ENCODE measurements at places on chromosomes 4 and X.

- no peaks in the 10 kb centered on the region for H3K27me3 ChIP-seq
- H3K4me3 ChIP-seq, result no peak overlapping the region
- no peak overlapping the region for H3K27ac ChIP-seq
- no peaks in the 10 kb centered on the region for H3K4me1 ChIP-seq
- DNase-seq, result no peak
These were observed 992.6 kb downstream of the NLGN4X start for GRCh38 chrX:5236096-5236495.

DNA sequence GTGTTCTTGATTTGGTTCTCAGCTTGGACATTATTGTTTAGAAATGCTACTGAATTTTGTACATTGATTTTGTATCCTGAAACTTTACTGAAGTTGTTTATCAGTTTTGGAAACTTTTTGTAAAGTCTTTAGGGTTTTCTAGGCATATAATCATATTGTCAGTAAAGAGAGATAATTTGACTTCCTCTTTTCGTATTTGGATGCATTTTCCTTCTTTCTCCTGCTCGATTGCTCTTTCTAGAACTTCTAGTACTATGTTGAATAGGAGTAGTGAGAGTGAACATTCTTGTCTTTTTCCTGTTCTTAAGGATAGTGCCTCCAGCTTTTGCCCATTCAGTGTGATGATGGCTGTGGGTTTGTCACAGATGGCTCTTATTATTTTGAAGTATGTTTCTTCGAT, 24.1 kb downstream of the TMPRSS11A start:
- no peaks in the 10 kb centered on the region for H3K27me3 ChIP-seq
- no peak overlapping the region for H3K4me3 ChIP-seq
- H3K36me3 ChIP-seq, result no peaks in the 10 kb centered on the region
- H3K27ac ChIP-seq, result no peak overlapping the region

DNA sequence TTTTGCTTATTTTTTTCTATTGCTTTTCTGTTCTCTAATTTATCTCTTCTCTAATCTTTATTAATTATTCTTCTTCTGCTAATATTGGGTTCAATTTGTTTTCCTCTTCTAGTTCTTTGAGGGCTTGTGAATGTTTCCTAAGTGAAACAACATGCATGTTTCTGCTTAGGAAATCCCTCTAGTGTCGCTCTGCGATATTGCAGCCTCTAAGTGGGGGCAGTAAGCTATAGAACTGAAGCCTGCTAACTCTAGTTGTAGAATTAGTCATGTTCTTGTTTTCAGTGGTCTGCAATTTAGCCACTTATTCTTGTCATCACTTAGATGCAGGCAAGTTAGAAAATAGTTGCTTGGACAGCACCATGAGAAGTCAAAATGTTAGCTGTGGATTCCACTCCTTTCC, 222.6 kb downstream of the SPIN4 start:
- H3K27ac ChIP-seq, result no peak overlapping the region
- no peaks in the 10 kb centered on the region for H3K4me1 ChIP-seq
- H3K4me3 ChIP-seq, result no peak overlapping the region
- no peaks in the 10 kb centered on the region for H3K27me3 ChIP-seq
- peak; percentile 18 for DNase-seq
- no peaks in the 10 kb centered on the region for H3K36me3 ChIP-seq

GRCh38 chrX:49041744-49042580, 1.2 kb downstream of the TFE3 start:
- DNase-seq, result peak; percentile 29
- H3K27ac ChIP-seq, result peak overlapping the region; percentile 93
- H3K4me3 ChIP-seq, result peak overlapping the region; percentile 92
- no peaks in the 10 kb centered on the region for H3K27me3 ChIP-seq
- peaks cover 19% of the 10 kb centered on the region for H3K36me3 ChIP-seq

- peaks cover 37% of the 10 kb centered on the region for H3K27me3 ChIP-seq
- H3K4me1 ChIP-seq, result peaks cover 50% of the 10 kb centered on the region
- no peak for DNase-seq
- peak overlapping the region; percentile 97 for H3K27ac ChIP-seq
These were observed 2.1 kb upstream of the LEF1 start for GRCh38 chr4:108170631-108171338.

GRCh38 chr4:4358093-4358854, 28.6 kb upstream of the NSG1 start:
- no peaks in the 10 kb centered on the region for H3K36me3 ChIP-seq
- peaks cover 6% of the 10 kb centered on the region for H3K27me3 ChIP-seq
- no peak overlapping the region for H3K27ac ChIP-seq

- H3K27ac ChIP-seq, result no peak overlapping the region
- no peaks in the 10 kb centered on the region for H3K4me1 ChIP-seq
- H3K4me3 ChIP-seq, result no peak overlapping the region
- H3K36me3 ChIP-seq, result no peaks in the 10 kb centered on the region
- DNase-seq, result no peak
- H3K27me3 ChIP-seq, result no peaks in the 10 kb centered on the region
These were observed 306.6 kb downstream of the DTHD1 start for GRCh38 chr4:36587909-36588472.

- H3K4me1 ChIP-seq, result peaks cover 62% of the 10 kb centered on the region
- H3K4me3 ChIP-seq, result peak overlapping the region; percentile 69
- peak overlapping the region; percentile 88 for H3K27ac ChIP-seq
These were observed 59.6 kb downstream of the NFKB1 start for GRCh38 chr4:102560571-102561341.

GRCh38 chr4:54659749-54660535, 2.2 kb downstream of the KIT start:
- H3K27me3 ChIP-seq, result peaks cover 63% of the 10 kb centered on the region
- H3K27ac ChIP-seq, result no peak overlapping the region
- no peak for DNase-seq
- H3K4me3 ChIP-seq, result peak overlapping the region; percentile 69

DNA sequence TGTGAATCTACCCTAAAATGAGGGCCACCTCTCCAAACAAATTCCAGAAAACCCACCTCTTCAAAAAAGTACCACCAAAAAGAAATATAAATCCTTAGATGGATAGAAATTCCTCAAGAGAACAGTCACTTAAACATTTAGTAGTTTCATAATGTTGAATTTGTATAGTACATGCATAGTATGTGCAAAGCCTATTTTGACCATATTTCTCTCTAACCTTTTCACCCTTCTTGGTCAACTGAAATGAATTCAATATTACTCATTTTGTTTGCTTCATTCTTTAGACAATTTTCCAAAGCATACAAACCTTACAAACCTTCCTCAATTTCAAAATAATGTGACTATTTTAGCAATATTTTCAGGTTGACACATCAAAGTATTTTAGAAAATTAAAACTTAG, 4.1 kb downstream of the RHOXF1 start:
- DNase-seq, result no peak
- no peaks in the 10 kb centered on the region for H3K4me1 ChIP-seq
- H3K36me3 ChIP-seq, result no peaks in the 10 kb centered on the region

GRCh38 chrX:129654652-129655546, at the start of gene APLN:
APLN (minus strand) TSS chrX:129654956; CDS start chrX:129654630, 326 bp downstream.
- no peak within 1 kb of the TSS for H3K27ac ChIP-seq
- H3K27me3 ChIP-seq, result peaks cover 57% of the 10 kb centered on the region
- H3K4me3 ChIP-seq, result peak within 1 kb of the TSS; percentile 66
- H3K4me1 ChIP-seq, result peaks cover 14% of the 10 kb centered on the region
- H3K36me3 ChIP-seq, result no peaks in the 10 kb centered on the region
- peak; percentile 35 for DNase-seq

DNA sequence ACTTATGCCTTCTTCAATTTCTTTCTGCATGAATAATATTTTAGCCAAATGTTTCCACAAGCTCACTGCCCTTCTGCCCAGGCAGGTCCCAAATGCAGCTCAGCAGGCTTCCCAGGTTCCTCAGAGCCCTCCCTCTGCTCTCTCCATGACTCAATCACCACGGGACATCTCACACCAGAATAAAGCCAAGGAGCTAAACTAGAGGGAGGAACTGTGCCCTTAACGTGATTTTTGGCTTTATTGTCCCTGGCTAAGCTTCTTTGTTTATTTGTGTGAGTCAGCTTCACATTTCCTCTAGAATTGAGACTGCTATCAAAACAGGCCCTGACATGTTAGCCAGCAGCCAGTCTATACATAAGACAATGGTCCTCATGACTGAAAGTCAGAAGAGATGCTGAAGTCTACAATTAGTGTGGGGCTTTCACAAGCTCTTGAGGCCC, 186.4 kb upstream of the GALNT7 start:
- no peaks in the 10 kb centered on the region for H3K36me3 ChIP-seq
- no peak overlapping the region for H3K4me3 ChIP-seq
- no peaks in the 10 kb centered on the region for H3K4me1 ChIP-seq
- DNase-seq, result no peak
- peaks cover 3% of the 10 kb centered on the region for H3K27me3 ChIP-seq

- H3K27me3 ChIP-seq, result peaks cover 10% of the 10 kb centered on the region
- H3K4me1 ChIP-seq, result no peaks in the 10 kb centered on the region
- no peaks in the 10 kb centered on the region for H3K36me3 ChIP-seq
- no peak overlapping the region for H3K27ac ChIP-seq
- no peak for DNase-seq
These were observed 143.4 kb downstream of the TRIML1 start for GRCh38 chr4:188282471-188283232.

- H3K4me3 ChIP-seq, result no peak overlapping the region
- DNase-seq, result no peak
- no peaks in the 10 kb centered on the region for H3K4me1 ChIP-seq
These were observed 71.8 kb downstream of the RTL9 start for GRCh38 chrX:110430293-110431076.

GRCh38 chr4:16225167-16225862, 956 bp downstream of the TAPT1 start:
- peak overlapping the region; percentile 97 for H3K27ac ChIP-seq
- peaks cover 20% of the 10 kb centered on the region for H3K36me3 ChIP-seq
- DNase-seq, result no peak
- peak overlapping the region; percentile 86 for H3K4me3 ChIP-seq
- H3K27me3 ChIP-seq, result peaks cover 9% of the 10 kb centered on the region

DNA sequence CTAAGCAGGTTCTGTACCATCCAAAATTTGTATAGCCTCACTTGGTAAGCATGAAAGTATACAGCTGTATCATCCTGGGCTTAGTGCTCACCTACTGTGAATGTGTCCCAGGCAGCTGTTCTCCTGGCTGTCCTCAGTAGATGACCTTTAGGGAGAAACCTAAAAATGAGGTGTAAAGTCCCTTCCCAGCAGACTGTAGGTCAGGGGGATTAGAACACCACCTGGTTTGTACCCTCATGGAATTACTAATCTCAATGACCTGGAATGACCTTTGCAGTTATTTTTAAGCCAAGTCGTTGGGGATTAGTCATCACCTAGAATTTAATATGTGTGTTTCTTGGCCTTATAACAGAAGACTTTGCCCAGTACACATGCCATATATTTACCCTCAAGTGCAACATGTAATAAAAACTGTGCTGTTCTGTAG, 39.1 kb upstream of the MBTPS2 start:
- H3K27me3 ChIP-seq, result no peaks in the 10 kb centered on the region
- H3K36me3 ChIP-seq, result no peaks in the 10 kb centered on the region
- no peaks in the 10 kb centered on the region for H3K4me1 ChIP-seq
- DNase-seq, result no peak
- H3K27ac ChIP-seq, result no peak overlapping the region

DNA sequence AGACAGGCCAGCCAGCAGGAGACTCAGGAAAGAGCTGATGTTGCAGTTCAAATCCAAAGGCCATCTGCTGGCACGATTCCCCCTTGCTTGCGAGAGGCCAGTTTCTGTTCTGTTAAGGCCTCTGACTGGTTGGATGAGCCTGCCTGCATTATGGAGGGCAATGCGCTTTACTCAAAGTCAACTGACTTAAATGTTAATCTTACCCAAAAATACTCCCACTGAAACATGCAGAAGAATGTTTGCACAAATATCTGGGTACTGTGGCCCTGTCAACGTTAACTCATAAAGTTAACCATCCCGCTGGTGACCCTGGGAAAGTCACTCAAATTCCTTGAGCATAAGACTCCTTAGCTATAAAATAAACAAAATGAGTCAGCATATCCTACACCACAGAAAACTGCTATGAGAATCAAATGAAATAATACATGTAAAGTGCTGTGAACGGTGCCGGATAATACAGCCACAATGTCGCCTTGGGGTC, 326.4 kb downstream of the EVC2 start:
- no peak for DNase-seq
- H3K36me3 ChIP-seq, result no peaks in the 10 kb centered on the region
- no peak overlapping the region for H3K4me3 ChIP-seq
- H3K27ac ChIP-seq, result no peak overlapping the region

DNA sequence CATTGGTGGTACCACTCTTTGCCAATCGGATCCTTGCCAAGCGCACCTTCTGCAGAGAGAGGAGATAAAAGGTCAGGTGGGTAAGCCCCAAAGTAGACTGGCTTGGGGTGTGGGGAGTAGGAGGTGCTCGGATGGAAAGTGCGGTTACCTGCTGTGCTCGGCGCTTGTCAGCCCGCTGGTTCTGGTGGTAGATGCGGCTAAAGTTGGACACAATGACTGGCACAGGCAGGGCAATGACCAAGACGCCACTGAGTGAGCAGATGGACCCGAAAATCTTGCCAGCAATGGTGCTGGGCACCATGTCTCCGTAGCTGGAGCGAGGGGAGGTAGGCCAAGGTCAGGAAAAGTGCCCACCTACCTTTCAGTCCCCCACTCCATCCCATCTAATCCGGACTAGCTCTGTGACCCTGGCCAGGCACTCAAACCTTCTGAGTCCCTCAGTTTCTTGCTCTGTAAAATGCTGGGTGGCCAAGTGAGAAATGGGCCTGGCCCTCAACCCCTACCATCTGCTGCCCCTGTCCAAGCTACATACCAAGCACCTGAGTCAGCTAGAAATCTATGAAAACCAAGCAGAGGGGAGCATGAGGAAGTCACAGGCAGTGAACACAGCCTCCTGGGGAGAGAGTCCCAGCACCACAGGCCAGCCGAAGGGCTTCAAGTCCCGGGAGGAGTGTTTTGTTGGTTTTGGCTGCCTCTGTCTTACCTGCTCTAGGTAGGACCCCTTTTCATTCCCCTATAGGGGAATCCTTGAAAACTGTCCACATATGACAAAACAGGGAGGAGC, 4.7 kb downstream of the KCND1 start:
- peaks cover 11% of the 10 kb centered on the region for H3K27me3 ChIP-seq
- H3K36me3 ChIP-seq, result no peaks in the 10 kb centered on the region
- no peak overlapping the region for H3K4me3 ChIP-seq
- no peak overlapping the region for H3K27ac ChIP-seq

DNA sequence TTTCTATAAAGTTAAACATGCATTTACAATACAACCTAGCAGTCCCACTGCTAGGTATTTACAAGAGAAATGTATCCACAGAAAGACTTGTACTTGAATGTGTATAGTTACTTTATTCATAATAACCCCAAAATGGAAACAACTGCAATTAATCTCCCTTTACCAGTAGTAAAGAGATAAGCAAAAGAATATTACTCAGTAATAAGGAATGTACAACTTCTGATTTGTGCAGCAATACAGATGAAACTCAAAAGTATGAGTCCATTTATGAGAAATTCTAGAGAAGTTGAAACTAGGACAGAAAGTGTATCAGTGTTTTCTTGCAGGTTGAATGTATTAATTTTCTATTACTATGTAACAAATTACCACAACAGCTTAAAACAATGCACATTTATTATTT, 15.2 kb downstream of the USP53 start:
- no peak overlapping the region for H3K4me3 ChIP-seq
- peaks cover 12% of the 10 kb centered on the region for H3K36me3 ChIP-seq
- H3K27ac ChIP-seq, result no peak overlapping the region

DNA sequence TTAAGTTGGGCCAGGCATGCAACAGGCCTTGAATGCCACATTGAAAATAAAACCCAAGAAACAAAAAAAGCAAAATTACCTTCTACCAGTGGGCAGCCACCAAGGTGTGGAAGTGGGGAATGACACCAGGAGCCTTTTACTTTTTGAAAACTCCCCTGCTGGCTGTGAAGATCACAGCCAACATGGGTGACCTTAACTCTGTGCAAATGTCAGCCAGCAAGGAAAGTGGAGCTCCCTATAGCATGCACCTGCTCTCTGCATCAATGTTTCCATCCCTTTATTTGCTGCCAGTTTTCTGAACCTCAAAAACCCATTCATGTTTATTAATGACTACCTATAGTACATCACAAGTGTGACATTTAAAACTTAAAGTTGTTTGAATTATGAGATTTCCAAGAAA, 63.7 kb downstream of the HS3ST1 start:
- no peak for DNase-seq
- H3K27me3 ChIP-seq, result peaks cover 17% of the 10 kb centered on the region
- H3K36me3 ChIP-seq, result no peaks in the 10 kb centered on the region
- no peaks in the 10 kb centered on the region for H3K4me1 ChIP-seq
- no peak overlapping the region for H3K4me3 ChIP-seq
